Mesenchymal stem cell (in vitro differentiated cells and primary cell): ENCODE measurements at places on chromosomes 2 and 18.

- no peaks in the 10 kb centered on the region for H3K27me3 ChIP-seq
- no peaks in the 10 kb centered on the region for H3K4me1 ChIP-seq
- H3K27ac ChIP-seq: no peak overlapping the region
- H3K36me3 ChIP-seq: no peaks in the 10 kb centered on the region
- no peak for DNase-seq
- no peak overlapping the region for H3K4me3 ChIP-seq
Measured at GRCh38 chr2:21519412-21519811, 395.6 kb downstream of the TDRD15 start.

DNA sequence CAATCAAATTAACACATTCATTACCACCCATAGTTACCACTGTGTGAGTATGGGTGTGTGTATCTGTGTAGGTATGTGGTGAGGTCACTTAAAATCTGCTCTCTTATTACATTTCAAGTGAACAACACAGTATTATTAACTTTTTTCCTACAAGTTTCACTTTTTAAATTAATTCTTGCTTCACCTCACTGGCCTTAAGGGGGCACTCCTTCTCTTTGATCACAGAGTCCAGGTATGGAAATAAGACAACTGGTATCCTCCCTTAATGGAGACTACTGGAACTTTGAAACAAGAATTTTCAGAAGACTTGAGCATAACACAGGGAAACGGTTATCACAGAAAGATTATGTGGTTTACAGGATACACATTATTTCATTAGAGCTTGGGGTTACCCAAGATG lies 255.8 kb downstream of the ASXL3 start:
- no peak for DNase-seq
- H3K27ac ChIP-seq: no peak overlapping the region
- no peaks in the 10 kb centered on the region for H3K36me3 ChIP-seq
- H3K27me3 ChIP-seq: no peaks in the 10 kb centered on the region
- H3K4me3 ChIP-seq: no peak overlapping the region
- no peaks in the 10 kb centered on the region for H3K4me1 ChIP-seq

- DNase-seq: no peak
- no peak overlapping the region for H3K4me3 ChIP-seq
- H3K27ac ChIP-seq: no peak overlapping the region
Measured at GRCh38 chr2:42224422-42225067, 55.4 kb downstream of the EML4 start.

- H3K27ac ChIP-seq: no peak overlapping the region
- H3K27me3 ChIP-seq: no peaks in the 10 kb centered on the region
- DNase-seq: no peak
- H3K36me3 ChIP-seq: no peaks in the 10 kb centered on the region
- H3K4me1 ChIP-seq: no peaks in the 10 kb centered on the region
Measured at GRCh38 chr2:162433491-162433890, 89.6 kb downstream of the GCA start.

DNA sequence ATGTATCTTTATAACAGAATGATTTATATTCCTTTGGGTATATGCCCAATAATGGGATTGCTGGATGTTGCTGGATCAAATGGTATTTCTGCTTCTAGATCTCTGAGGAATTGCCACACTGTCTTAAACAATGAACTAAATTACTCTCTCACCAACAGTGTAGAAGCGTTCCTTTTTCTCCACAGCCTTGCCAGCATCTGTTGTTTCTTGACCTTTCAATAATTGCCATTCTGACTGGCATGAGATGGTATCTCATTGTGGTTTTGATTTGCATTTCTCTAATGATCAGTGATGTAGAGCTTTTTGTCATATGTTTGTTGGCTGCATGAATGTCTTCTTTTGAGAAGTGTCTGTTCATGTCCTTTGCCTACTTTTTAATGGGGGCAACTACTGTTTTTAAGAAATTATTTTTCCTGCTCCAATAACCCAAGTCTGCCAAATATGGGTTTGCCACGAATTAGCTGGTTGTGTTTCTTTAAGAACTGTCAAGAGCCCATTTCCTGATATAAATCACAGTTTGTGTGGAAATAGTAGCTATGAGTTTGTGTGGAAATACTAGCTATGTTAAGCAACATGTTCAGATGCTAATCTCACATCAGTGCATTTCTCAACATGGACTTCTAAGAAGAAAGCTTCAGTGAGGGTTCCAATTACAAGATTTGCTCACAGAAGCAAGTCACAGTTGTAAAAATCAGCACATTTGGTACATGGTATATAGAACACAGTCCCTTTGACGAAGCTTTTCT lies 259.4 kb downstream of the ANAPC1 start:
- no peak overlapping the region for H3K4me3 ChIP-seq
- H3K27ac ChIP-seq: no peak overlapping the region
- no peaks in the 10 kb centered on the region for H3K4me1 ChIP-seq
- DNase-seq: peak; percentile 97
- H3K27me3 ChIP-seq: no peaks in the 10 kb centered on the region
- no peaks in the 10 kb centered on the region for H3K36me3 ChIP-seq

GRCh38 chr2:222481941-222482340 lies 57.6 kb downstream of the SGPP2 start:
- no peak overlapping the region for H3K27ac ChIP-seq
- no peaks in the 10 kb centered on the region for H3K36me3 ChIP-seq
- H3K27me3 ChIP-seq: peaks cover 20% of the 10 kb centered on the region
- no peak overlapping the region for H3K4me3 ChIP-seq

DNA sequence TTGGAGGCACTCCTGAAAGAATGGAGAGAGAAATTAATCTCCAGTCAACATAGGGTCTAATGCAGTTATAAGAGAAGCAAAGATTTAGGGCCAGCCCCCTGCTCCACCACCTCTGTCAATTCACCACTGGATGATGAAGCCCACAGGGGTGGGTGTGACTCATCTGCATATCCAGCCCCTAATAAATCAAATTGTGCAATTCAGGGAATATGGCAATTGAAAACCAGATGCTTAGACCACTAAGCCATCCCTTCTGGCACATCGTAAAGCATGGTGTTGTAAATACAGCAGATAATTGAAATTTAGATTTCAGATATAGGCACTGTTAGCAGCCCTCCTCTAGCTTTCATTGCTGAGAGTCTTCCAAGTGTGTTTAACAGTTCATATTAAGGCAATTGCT lies 541.4 kb downstream of the PARD3B start:
- no peaks in the 10 kb centered on the region for H3K36me3 ChIP-seq
- H3K4me3 ChIP-seq: no peak overlapping the region
- no peak overlapping the region for H3K27ac ChIP-seq
- no peaks in the 10 kb centered on the region for H3K4me1 ChIP-seq
- peak; percentile 42 for DNase-seq
- no peaks in the 10 kb centered on the region for H3K27me3 ChIP-seq

DNA sequence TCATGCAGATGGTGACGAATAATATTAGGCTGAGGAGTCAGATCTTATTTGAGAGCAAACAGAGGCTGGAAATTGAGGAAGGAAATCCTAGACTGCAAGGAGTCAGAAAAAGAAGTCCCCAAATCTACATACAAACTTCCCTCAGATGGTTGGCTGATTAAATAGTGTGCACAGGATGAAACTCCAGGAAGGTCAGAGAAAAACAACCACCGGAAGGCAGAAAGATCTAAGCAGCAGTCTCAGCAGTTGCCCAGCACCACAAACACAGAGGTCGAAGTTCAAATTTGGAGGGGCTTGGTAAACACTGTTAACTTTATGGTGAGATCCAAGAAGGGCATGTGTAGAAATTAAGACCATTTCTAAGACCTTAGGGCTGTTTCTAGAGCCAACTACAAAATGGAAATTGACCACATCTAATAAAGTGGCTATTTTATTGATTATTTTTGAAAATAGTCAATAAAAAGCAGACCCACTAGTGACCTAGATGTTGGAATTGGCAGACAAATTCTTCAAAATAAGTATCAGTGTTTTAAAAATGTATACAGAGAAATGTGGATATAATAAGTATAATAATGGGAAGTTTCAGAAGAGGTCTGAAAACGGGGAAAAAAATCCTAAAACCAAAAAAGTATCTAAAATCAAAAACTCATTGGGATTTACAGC lies 134.8 kb downstream of the GALNT1 start:
- H3K36me3 ChIP-seq: peaks cover 7% of the 10 kb centered on the region
- no peaks in the 10 kb centered on the region for H3K4me1 ChIP-seq
- no peaks in the 10 kb centered on the region for H3K27me3 ChIP-seq
- H3K4me3 ChIP-seq: no peak overlapping the region
- DNase-seq: no peak
